EL (cell line): ENCODE measurements at places on chromosomes 12 and 14.

GRCh38 chr14:61179061-61179690 is 102.0 kb downstream of the TMEM30B start:
- peak; percentile 81 for DNase-seq

DNA sequence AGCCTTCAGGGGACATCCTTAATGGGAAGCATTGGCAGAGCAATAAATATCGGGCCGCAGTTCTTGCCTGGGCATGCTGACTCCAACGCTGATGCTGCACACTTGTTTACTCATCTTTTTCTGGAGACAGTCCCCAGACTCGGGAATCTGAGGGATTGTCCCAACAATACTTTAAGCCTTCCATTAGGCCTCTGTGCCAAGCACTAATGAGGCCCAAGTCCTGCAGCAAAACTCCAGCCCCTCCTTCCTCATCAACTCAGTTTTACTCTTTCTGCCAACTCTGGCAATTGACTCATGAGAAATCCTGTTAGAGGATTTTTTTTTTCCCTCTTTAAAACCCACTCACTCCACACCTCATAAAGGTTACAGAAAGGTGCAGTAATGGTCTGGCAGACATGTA is 233.4 kb upstream of the PELI2 start:
- DNase-seq = no peak

DNA sequence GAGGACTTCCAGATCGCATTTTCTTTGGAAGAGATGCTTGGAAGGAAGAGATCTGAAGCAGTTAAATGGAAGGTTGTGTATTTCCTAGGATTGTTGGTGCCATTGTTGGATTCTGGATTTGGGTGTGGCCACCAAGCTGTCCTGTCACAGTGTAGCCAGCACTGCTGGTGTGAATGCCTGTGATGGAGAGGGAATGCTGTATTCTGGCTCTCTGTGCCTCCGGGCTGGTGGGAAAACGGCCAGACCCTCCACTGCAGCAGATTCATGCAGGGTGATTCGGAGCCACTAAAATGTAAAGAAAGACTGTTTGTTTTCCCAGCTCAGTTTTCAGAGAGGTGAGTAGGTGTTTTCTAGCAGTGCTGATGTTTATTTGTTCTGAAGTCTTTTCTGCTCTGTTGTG is 30.7 kb upstream of the MANSC4 start:
- DNase-seq = peak; percentile 7

DNA sequence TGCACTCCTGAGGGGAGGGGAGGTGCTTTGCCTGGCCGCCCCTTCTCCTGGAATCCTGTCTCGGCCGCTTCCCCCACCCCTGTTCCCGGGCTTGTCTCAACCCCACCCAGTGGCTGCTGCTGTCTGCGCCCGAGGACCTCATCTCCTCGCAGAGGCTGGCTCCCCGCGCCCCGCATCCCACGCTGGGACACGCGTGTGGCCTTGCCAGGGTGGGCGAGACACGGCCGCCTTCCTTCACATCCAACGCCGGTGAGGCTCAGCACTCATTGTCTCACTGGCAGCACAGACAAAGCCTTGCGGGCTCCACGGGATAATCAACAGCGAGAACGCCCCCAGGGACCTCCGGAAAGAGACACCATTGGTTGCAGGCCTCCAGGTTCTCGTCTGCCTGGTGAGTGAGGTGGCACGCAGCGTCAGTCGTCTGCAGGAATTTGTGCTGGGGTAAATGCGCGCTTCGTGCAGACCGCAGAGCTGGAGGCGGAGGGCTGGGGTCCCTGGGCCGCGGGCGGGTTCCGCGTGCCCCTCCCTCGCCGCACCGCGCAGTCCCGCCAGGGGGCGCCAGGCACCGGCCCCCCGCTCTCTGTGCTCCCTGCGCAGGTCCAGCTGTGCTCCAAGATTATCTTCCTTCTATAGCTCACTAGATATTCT is 26.8 kb downstream of the CCDC177 start:
- DNase-seq = no peak

DNA sequence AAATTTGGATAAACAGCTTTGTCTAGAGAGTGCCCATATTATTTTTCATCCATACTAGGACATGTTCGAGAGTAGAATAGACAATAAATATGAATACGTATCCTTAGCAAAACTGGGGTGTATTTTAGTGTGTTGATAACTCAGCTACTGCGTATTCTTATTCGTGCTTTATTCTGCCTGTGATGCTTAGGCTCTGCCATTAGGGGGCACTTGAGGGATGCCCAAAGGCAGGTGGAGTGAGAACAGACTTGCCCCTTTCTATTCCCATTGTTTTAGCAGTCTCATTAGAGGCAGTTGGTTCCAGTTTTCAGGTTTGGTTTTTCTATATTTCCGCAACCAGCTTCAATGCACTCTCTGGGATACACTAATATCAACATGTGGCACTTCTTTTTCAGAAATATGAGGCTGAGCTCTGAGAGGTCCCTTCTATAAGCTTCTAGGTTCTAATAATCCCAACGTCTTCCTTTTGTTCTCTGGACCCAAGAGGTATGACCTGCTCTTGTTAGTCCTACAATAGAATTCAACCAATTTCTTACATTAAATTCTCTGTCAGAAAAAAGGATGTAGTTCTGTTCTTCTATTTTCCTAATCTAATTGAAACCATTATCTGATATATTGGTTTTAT is 985.7 kb upstream of the FBXO33 start:
- DNase-seq = no peak

- DNase-seq = no peak
Measured at GRCh38 chr12:97745406-97746101, 282.9 kb downstream of the RMST start.

DNA sequence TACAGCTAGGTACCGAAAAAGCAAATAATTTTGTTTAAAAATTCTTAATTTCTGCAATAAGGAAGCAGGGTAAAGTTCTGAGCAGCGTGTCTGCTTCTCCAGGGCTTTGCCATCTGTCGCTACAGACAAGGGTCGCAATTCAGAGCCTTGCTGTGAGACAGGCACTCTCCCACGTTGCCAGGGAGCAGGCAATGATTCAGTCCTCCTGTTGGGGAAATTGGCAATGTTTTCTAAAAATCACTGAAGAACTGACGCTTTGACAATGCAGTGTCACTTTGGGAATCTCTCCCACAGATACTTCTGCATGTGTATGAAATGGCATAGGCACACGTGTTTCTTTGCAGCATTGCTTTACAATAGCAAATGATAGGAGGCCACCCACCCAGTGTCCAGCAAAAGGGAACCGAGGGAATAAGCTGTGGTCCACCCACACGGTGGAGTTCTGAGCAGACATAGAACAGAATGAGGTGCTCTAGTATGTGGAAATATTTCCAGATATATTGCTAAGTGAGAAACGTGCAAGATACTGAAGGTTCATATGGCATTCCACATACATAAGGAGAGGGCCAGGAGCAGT is 16.0 kb upstream of the HIP1R start:
- no peak for DNase-seq

GRCh38 chr14:84272290-84272721 is 1257.6 kb upstream of the FLRT2 start:
- no peak for DNase-seq

GRCh38 chr12:14613718-14614117 is 46.0 kb upstream of the PLBD1 start:
- no peak for DNase-seq

DNA sequence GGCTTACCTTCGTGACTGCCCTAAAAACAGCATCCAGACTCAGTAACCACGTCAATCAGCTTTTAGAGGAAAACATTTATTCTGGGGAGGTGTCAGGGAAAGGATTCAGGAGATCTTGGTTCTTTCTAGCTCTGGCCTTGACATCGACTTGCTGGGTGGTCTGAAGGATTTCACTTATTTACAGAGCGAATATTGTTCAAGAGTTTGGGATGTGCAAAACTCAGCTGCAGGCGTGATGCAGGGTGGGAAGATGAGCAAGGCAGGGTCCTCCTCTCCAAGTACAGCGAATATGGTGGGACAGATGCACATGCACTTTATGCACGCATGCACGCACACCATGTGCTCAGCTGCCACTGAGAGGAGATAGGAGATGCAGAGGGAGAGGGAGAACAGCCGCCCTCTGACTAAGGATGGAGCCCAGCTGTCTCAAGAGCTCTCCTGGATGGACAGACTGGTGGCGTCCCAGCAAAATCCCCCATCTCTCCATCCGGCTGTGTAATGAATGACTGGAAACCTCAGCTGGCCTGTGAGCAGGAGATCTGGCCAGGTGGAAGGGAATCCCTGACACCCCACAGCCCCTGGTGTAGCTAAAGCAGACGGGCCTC is 24.4 kb upstream of the BDKRB1 start:
- no peak for DNase-seq

- no peak for DNase-seq
Measured at GRCh38 chr12:90100579-90100978, 391.9 kb upstream of the ATP2B1 start.

DNA sequence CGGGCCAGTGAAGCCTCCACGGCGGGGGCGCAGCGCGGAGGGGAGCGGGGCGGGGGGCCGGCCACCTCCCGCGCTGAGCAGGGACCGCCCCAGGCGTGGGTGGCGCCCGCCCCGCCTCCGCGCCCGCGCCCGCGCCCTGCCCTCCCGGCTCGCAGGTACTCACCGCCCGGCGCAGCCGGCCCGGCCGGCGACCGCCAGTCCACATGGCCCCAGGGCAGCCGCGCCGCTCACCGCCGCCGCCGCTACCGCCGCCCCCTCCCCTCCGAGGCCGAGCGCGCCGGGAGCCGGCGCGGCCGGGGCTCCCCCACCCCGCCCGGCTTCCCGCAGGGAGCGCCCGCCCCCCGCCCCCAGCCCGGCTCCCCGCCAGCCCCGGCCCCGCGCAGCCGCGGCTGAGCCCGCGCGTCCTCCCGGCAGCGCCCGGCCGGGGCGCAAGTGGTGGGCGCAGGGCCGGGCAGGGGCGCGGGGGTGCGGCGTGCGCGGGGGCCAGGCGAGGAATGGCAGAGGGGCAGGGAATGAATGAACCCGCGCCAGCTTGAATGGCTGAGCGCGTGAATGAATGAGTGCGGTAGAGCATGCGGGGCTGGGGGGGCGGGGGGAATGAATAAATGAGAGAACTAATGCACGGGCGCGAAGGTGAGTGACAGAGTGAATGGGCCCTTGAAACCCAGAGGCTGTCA is at the start of gene BEGAIN:
Gene BEGAIN (minus strand): TSS at position 332 of the 677 bp plus-strand sequence. CDS start 127 bp downstream, at position 205.
- DNase-seq = no peak

DNA sequence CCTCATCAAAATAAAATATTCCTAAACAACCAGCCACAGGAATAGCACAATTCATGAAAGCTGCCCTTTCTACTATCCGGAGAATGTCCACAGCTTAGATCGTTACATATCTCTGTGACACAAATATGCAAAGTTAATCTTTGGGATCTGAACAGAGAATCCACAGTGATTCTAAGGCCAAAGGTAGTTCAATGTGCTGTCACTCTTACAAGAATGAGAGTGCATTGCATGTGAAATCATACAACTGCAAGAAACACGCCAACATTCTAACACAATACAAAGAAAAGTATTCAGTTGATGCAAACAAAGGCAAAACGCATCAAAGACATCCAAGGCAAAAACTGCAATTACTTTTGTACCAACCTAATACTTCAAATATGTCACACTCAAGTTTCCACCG is 60.4 kb downstream of the KSR2 start:
- no peak for DNase-seq

DNA sequence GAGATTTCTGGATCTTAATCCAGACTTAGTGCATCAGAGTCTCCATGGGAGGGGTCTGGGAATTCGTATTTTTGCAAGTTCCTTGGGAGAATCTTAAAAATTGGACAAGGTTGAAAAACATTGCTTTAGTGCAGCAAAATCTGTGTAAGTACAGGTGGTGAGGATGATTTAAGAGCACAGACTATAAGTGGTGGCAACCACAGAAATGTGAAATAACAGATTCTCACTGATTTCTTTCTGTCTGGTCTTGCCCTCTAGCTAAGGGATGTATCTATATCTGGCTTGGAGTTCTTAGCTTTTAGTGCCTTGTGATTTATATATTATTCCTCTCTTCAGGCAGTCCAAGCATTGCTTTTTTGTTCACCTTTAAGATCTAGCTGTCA is 116.2 kb downstream of the DIP2B start:
- no peak for DNase-seq

DNA sequence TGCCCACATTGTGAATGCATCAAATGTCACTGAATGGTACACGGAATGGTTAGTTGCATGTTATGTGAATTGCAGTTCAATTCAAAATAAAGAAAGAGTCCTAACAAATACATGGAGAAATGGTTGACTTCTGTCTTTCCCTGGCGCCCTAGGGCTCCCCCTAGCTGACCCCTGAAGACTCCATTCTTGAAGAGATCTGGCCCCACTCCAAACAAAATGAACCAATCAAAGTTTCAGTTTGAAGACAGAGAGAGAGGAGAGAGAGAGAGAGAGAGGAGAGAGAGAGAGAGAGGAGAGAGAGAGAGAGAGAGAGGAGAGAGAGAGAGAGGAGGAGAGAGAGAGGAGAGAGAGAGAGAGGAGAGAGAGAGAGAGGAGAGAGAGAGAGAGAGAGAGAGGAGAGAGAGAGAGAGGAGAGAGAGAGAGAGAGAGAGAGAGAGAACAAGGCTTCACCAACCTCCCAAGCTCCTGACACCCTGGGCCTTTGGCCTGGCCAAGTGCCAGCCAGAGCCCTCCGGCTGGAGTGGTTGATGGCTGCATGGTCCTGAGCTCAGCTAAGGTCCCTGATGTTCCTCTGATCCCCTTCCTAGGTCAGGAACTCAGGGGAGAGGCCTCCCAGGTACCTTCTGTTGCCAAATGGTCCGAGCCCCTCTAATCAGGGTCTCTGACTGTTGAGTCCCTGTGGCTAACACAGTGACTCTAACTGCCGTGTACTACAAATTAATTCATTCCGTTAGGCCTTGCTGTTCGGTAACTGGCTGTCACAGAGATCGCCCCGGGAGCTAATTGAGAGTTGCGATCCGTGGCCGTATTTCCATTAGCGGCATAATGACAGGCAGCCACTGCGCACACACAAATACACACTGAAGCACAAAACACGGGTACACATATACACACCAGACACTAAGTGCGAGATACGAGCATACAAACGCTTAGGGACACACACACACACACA is 188.8 kb downstream of the ESRRB start:
- peak; percentile 12 for DNase-seq

DNA sequence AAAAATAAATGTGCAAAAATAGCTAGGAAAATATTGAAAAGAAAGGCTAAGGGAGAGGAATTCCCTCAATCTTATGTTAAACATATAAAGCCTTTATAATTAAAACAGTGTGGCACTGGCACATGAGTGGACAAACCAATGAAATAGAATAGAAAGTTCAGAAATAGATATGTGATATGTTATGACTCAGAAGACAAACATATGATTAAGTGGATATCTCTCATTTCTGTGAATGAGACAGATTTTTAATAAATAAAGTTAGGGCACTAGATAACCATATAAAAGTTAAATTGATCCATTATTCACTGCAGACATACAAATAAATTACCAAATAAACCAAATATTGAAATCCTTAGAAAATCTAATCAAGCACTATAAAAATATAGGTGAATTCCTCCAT is 73.0 kb downstream of the ALG10B start:
- no peak for DNase-seq

GRCh38 chr12:88895634-88896033 is 315.4 kb upstream of the KITLG start:
- DNase-seq = peak; percentile 14

- DNase-seq = no peak
Measured at GRCh38 chr12:75239987-75240386, 30.3 kb upstream of the KCNC2 start.

- DNase-seq = no peak
Measured at GRCh38 chr12:76692846-76693245, 71.1 kb upstream of the ZDHHC17 start.

GRCh38 chr14:75217508-75218206 is 41.2 kb upstream of the TMED10 start:
- no peak for DNase-seq
